ENCODE measurements at places on chromosomes 5 and 9.

GRCh38 chr9:33289936-33290246 lies 425 bp upstream of the NFX1 start:
- DNase-seq = no peak

- no peak for DNase-seq
These were observed 130.7 kb upstream of the KLF4 start for GRCh38 chr9:107620236-107620635.

DNA sequence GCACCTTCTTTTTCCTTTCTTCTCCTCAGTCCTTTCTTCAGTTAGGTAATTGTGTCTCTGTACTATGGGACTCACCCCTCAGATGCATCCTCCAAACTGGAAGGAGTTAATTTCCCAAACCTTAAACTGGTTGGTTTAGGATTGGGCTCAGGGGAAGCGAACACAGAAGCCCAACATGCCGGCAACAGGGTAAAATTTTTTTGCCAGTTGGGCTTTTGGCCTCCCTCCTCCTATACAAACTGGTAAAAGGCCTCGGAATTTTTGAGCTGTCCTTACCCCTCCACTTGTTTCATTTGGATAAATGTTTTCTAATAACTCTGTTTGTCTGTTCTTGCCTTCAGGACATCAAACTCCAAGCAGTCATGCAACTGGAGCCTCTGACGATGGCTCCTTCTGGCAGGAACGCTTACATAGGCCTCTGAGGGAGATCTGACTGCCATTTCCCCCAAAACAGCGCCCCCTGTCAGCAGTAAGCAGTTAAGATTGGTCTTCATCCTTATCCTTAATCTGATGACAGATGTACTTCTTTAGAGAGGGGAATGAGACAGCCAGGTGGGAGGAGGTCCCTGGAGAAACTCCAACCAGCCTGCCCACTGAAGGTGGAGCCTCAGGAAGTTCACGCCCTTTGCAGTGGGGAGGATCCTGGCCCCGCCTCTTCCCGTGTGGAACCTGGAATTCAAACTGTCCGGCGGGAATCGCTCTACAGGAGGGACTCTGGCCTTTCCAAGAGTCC lies 57.8 kb upstream of the SPINK5 start:
- no peak for DNase-seq

GRCh38 chr9:127118597-127119319 lies 3.7 kb downstream of the ANGPTL2 start:
- DNase-seq = no peak

DNA sequence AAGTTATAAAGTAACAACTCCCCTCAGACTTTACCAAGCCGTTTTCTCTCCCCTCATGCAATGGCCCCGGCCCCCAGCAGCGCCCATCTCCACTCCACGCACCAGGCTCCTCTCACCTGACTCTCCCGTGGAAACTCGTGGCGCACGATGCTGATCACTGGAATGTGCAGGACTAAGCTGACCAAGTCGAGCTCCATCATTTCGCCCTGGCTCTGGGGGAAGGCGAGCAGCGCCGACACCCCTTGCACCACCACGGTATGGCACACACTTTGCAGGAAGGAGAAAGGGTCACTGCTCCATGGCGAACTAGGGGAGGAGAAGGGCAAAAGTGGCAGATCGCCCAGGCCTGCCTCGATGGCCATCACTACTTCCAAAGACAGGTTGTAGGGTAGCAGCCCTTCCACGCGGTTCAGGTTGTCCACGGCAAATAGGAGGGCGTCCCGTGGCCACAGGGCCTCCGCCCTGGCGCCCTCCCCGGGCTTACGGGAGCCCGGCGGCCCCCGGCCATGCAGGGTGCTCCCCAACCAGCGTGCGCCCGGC lies 1.2 kb downstream of the GRIN3A start:
- no peak for DNase-seq

DNA sequence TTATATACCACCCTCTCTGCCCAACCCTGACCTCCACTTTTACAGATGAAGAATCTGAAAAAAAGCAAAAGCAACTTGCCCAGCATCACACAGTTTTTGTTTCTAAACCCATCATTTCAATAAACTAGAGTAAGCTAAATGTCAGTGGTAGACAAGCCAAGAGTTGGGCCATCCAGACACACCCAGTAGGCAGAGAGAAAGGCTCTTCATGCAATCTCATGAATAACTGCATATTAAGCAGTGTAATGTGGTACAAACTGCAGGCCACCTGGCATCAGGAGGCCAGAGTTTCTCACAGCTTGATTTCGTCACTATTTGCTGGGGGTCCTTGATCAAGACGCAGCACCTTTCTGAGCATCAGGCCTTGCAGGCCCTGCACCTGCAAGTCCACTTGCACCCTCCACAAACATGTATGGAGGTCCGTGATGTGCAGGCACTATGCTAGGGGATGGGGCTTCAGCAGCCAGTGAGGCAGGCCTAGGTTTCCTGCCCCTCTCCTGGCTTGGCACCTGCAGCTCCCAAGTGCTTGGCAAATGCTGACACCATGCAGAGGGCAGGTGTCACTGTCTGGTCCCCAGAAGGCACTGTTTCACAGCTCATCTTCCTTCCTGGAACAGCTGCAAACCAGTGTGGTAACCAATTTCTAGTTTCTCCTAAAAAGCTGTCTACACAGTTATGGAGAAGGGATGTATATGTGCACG lies 29.8 kb downstream of the ADAM19 start:
- DNase-seq = no peak

DNA sequence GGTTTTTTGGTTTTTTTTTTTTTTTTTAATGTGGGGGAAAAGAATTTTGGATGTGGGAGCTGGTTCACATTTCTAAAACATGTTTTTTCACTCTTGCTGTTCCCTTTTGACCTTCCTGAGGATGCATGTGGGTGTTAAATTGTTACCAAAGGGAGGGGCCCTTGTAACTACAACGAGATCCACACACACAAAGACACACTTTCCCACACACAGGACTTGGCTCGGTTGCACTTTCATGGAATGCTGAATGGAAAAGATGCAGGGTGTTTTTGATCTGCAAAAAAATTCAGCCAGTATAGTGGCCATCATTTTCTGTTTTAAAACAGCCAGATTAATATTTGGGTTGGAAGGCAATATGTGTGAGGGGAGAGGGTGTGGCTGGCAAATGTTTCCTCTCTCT lies 576.9 kb downstream of the EBF1 start:
- no peak for DNase-seq

- DNase-seq = no peak
These were observed 77.7 kb downstream of the EFNA5 start for GRCh38 chr5:107593009-107593408.

- no peak for DNase-seq
These were observed 38.0 kb upstream of the OSMR start for GRCh38 chr5:38807570-38808483.

- DNase-seq = no peak
These were observed 717.1 kb upstream of the ZNF608 start for GRCh38 chr5:125463466-125464092.

DNA sequence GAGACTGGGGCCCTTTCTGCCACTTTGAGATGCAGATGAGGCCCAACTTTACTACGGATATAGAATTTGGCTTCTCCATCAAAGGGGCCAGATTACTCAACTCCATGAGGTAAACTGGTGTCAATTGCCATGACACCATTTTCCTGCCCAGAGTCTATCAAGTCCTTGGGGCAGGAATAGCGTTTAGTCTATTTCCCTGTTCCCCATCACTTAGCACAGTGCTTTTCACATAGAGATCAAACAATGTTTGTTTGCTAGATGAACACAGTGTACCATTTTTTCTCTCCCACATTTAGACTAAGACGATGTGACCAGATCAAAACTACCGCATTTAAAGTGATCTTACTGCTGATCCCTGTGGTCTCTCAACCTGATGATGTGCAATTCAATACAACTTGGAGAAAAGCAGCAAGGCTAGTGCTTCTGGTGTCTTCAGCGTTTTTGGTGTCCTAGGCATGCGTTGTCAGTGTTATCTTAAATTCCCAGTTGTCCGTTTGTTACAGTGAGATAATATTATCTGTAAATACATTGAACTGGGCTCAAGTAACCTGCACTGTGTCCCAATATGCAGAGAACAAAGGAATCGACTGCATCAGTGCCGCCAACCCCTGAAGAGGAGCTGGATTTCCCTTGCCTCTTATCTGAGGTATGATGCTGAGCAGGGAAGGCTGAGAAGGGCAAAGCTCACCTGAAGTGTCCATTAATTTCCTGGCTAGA lies 446.2 kb downstream of the PLK2 start:
- no peak for DNase-seq

GRCh38 chr5:178627259-178627598 lies 379 bp upstream of the CLK4 start:
- DNase-seq = no peak

- no peak for DNase-seq
These were observed 17.9 kb downstream of the FCN1 start for GRCh38 chr9:134899818-134900217.

DNA sequence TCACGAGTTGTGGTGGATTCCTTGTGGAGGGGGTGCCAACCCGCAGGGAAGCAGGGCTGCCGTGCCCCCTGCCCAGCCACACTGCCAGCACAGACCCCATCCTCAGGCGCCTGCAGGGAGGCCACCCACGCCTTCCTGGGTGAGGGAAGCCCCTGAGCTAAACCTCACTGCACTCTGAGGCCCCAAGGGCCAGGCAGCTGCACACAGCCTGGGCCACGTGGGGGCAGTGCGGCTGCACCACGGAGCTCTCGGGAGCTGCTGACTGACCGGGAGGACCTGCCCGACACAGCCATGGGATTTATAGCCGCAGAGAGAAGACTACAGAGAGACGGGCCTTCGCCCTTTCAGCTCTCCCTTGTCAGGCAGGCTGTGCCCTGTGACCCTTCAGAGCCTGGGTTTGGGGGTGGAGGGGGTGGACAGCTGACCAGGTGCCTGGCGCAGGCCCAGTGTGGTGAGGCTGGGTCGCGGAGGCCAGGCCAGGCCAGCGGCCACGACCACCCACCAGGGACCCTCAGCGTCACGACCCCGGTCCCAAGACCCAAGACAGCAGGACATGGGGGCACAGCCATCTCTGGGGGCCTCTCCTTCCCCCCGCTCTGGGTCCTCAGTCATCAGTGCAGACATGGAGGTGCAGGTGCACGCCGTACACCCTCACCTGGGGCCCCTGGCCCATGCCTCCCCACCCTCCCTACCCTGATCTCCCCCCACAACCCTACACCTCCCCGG lies 4.3 kb upstream of the AHRR start:
- no peak for DNase-seq

GRCh38 chr9:123893831-123894460 lies 36.0 kb downstream of the DENND1A start:
- DNase-seq = no peak

DNA sequence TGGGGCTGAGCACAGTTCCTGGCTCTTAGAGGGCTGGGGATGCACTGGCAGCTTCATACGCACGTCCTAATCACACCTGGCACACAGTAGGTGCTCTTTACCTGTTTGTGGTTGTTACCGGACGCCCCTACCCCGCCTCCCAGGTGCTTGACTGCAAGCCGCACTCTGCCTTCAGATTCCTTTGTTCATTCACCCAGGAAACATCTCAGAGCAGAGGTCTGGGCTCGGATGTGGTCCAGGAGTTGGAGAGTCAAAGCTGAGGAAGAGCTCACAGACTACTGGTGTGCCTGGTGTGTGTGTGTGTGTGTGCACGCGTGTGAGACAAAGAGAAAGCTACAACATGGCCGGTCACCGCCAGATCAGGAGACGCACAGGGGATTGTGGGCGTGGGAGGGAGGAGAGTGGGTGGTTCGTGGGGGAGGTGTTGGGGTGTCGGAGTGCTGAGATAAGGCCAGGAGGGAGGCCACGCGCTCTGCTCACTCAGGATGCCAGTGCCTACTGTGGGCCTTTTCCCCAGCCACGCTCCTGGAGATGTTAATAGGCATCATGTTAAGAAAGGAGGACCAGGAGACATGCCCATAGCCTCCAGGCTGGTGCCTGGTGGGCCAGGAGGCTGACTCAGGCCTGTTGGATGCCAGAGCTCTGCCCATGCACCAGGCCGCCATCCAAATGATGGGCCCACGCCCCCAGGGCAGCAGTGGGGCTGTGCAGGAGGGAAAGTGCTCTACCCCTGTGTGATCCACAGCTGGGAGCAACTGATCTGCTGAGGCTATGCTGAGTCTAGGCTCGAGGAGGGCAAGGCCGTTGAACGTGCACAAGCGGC lies 39.9 kb downstream of the CRB2 start:
- DNase-seq = no peak

GRCh38 chr5:142924135-142924883 lies 154.1 kb downstream of the ARHGAP26 start:
- no peak for DNase-seq

GRCh38 chr5:40402007-40402364 lies 277.7 kb upstream of the PTGER4 start:
- DNase-seq = no peak

DNA sequence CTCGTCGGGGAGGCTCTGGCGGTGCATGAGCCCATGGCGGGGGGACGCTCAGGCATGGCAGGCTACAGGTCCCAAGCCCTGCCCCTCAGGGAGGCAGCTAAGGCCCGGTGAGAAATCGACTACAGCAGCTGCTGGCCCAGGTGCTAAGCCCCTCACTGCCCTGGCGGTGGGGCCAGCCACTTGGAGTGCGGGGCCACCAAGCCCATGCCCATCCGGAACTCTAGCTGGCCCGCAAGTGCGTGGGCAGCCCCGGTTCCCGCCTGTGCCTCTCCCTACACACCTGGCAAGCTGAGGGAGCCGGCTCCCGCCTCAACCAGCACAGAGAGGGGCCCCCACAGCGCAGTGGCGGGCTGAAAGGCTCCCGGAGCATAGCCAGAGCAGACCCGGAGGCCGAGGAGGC lies 1896.9 kb upstream of the CDH6 start:
- DNase-seq = no peak

- DNase-seq = no peak
These were observed 65.8 kb downstream of the TSTD2 start for GRCh38 chr9:97567182-97567893.

- no peak for DNase-seq
These were observed 258.0 kb downstream of the NR3C1 start for GRCh38 chr5:143145243-143146160.

GRCh38 chr9:99360026-99360425 lies 137.9 kb downstream of the SEC61B start:
- DNase-seq = no peak

- no peak for DNase-seq
These were observed 419.5 kb upstream of the ACTBL2 start for GRCh38 chr5:57902095-57902494.

- DNase-seq = no peak
These were observed 18.0 kb upstream of the CORO2A start for GRCh38 chr9:98210435-98210834.

DNA sequence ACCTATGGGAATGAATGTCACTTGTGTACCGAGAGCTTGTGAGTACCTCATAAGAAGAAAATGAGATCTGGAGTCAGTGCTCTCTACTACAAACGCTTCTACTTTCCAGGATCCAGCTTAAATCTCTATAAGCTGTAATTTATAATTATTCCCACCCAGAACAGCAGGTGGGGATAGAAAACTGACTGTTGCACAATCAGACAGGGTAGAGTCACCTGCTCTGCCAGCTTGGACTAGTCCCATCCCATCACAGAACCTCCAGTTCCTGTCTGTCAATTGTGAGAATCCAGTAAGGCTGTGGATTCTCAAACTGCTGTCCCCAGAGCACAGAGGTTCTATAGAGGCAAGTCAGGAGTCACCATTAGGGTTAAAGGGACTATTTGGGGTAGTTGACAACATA lies 2.0 kb downstream of the SPINK7 start:
- DNase-seq = no peak
